Activated naive CD4-positive, alpha-beta T cell (primary cell): ENCODE measurements at places on chromosomes 5 and 9.

- no peak for DNase-seq
Observed at GRCh38 chr5:57896576-57896975, 414.0 kb upstream of the ACTBL2 start.

DNA sequence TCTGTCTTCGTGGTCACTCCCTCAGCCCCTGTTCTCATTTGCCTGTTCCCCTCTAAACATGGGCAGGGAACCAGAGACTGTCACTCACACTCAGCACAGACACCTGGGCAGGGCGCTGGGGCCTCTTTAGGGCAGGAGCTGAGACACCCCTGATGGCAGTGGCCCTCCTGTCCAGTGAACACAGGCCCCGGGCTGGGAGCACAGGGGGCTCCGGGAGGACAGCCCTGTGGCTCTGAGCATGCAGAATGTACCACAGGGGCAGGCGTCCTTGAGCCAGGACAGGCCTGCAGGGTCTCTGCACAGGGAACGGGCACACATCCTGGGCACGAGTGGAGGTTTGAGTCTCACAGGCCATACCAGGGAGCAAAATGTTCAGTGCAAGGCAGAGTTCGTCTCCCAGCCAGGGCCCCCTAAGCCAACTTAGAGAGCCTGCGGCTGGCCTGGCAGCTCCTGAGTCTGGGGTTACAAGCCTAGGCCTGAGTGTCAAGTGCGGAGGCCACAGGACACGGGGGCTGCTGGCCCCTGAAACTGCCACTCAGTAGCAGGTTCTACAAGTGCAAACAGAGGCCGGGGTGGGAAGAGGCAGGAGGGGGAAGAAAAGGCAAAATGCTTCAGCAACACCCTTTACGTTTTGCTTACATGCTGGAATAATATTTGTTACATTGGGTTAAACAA, 55.9 kb upstream of the NKD2 start:
- DNase-seq: no peak

DNA sequence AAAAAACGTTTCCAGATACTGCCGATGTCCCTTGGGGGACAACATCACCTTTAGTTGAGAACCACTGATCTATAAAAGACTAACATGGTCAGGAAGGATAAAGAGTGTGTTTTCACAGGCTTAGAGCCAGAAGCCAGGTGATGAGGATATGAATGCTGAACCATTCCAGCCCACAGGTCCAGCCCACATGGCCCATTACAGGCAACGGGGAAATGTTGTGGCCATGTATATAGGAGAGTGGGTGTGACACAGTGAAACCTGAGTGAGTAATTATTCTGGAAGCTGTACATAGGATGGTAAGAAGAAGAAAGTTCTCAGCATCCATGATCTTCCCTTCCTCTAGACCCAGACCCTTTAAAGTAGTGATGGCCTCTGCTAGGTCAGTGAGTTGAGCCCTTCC, 56.0 kb upstream of the FOXI1 start:
- no peak for DNase-seq

DNA sequence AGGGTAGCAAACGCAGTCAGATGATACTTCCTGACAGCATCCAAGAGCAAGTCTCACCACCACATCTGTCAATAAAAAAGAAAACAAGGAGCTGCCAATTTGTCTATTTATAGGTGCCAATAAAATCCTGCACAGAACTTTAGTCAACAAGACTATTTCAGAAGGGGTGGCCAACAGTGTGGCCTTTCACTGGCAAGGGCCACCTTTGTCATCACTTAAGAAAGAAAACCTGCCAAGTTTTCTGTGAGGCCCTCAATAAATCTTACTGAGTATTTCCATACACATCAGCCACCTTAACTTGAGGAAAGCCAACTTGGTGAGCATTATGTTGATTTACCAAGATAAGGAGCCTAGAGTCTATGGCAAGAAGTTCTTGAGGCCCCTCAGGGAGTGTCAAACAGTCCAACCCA, 312.3 kb downstream of the ENC1 start:
- DNase-seq: no peak

GRCh38 chr9:72473474-72474261, 47.7 kb upstream of the TMC1 start:
- DNase-seq: no peak

DNA sequence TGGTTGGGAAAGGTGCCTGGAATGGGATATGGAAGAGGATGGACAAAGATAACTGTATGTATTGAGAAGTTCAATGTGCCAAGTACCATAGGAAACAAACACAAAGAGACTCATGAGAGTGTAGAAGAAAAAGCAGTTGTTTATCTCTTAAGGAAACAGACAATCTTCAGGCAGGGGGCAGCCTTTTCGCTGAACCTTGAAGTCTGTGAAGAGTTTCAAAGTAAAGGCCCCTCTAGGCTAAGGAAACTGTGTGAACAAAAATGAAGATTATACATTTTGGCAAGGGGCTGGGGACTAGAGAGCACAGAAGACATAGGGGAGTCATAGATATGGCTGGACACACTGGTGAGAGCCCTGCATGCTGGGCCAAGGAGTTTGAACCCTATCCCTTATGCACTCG, 27.5 kb upstream of the FRMPD1 start:
- no peak for DNase-seq

DNA sequence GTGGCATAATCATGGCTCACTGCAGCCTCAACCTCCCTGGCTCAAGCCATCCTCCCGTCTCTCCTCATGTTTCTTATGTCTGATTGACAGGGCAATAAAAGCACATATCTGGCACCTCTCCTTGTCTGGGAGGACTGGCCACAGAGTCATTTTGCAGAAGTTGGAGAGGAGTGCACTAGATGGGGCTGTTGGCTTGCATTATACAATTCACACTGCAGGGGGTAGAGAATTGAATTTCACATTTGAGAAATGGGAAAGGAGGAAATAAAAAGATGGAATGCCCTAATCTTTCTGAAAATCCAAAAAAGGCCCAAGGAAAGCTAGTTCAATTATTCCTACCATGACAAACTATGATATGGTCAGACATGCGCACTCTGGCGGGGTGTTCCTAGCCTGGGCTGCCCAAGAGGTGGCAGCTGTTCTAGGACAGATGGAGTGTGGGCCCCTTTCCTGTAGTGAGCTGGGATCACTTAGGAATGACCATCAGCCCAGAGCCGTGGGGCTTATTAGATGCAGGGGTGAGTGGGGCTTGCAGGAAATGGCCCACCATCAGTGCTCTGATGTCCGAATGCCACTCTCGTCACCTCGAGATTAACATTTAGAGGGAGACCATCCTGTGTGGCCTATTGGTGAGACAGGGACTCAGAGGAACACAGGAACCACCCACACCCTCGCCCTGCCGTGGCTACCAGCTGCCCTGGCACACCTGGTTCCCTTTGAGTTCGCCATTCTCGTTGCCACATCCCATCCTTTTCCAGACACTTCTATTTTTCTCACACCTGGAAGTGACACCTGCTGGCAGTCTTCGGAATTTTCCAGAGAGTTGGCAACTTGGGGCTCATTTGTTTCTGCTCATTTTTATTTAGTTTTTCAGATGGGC, 21.8 kb upstream of the ANKRD18A start:
- DNase-seq: no peak
